ENCODE measurements at places on chromosomes 6 and 20.

DNA sequence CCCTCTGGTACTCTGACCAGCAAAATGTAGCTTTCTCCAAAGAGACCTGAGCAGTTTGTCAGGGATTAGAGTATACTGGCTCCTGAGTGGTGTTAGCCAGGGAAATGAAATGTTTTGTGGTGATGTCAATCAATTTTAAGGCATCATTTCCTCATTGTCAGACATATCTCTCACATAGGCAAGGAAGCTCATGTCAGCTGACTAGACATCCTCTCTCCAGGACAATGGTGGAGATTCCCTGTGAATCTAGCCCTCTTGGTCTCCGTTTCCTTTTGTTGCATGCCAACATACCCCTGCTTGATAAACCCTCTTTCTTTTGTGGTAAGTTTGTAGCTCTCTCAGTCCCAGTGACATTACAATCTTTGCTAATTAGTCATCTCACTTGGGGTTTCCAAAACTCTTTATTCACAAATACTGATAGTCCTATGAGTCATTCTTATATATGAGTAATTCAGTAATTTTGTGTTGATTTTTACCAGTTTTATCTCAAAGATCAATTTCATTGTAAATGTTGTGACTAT lies 135.6 kb upstream of the PTPRK start:
- no peak for DNase-seq

DNA sequence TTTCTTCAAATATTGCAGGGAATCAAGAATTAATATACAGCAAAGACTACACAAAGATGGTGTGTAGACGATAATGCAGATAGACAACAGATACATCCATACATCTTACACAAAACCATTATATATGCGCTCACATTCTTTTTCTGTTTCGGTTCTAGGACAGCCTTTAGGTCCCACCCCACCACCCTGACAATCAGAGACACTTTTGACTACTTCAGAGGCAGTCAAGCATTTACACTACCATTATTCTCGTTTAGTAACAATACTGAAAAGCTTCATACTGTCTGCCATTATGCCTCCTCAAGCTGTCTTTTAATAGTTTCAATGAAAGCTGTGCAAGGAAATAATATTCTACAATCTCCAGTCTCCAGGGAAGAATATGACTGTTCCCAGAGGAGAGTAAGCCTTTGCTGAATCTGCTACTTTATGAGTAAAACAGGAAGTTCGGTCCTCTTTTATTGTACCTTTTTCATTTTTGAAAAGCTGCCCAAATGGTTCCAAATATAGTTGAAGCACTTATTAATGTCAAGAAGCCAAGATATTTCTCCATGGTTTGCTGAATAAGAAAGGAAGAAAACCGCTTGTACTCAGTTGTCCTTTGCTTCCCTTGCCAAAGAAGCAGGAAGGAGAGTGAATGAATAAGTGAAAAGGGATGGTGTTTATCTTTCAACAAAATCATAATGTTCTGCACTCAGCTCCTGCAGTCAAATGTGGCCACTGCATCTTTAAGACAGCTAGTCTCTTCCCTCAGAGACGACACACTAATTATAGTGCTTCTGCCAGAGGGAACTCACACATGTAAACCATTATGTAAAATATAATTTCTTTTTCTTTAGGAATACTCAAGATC lies 468.3 kb downstream of the CDC5L start:
- DNase-seq = no peak

DNA sequence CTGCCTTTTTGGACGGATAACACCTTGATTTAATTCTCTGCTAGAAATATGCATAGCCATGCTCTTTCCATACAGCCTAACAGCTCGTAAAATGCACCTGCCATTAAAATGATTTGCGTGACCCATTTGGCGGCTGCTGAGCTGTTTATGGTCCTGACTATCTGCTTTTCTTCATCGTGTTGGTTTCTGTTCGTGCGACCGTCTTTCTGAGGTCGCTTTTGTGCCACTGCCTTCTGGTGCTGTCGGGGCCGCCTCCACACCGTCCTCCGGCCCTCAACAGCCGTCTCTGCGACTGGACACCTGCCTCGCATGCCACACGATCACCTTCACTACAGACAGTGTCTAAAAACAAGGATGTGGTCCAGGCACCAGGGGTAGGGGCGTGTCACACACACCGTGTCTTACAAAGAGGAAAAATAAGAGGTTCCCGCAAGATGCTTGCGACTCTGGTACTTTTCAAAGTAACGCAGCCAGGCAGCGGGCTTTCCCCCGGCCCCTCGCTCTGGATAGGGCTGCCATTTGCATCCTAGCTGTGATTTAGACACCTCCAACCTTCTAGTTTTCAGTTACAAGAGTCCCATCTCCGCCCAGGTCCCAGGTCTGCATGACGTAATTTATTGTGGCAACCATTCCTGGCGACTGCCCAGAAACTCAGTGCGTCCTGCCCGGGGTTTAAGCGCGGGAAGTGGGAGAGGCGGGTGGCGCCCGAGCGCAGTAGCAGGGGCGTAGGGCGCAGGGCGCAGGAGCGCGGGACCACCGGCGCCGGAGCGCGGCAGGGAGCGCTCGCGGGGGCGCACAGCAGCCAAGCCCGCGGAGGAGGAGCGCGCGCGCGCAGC lies at the start of gene STMND1:
Gene STMND1, plus strand, starts transcription at position 629 of the 836 bp plus-strand sequence. CDS start 208 bp downstream, outside the sequence.
- DNase-seq = no peak

- no peak for DNase-seq
Measured at GRCh38 chr6:155388591-155388990, 67.0 kb downstream of the NOX3 start.

- DNase-seq = no peak
Measured at GRCh38 chr6:3364391-3364790, 92.5 kb downstream of the SLC22A23 start.

GRCh38 chr6:71887744-71888230 lies 1.4 kb downstream of the RIMS1 start:
- no peak for DNase-seq

DNA sequence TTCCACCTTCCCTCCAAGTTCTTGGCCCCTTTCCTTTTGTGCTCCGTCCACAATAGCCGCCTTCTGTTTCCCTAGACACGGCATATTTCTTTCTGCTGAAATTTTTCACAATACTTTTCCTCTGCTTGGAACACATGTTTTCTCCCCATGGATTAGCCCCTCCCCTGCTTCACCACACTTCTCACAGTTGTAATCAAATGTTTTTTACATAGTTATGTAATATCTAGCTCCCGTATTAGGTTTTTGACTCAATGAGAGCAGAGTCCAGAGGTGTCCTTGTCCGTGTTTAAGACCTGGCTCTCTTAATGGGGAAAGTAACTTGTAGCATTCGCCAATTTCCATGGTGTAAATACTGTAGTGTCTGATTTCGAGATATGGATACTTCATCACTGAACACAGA lies 34.7 kb downstream of the PLCB1 start:
- no peak for DNase-seq

GRCh38 chr20:53220482-53221307 lies 248.5 kb downstream of the TSHZ2 start:
- no peak for DNase-seq

GRCh38 chr20:3218307-3218988 lies 9.2 kb downstream of the ITPA start:
- DNase-seq = peak; percentile 79

- DNase-seq = no peak
Measured at GRCh38 chr6:112307707-112308106, 39.4 kb upstream of the RFPL4B start.

DNA sequence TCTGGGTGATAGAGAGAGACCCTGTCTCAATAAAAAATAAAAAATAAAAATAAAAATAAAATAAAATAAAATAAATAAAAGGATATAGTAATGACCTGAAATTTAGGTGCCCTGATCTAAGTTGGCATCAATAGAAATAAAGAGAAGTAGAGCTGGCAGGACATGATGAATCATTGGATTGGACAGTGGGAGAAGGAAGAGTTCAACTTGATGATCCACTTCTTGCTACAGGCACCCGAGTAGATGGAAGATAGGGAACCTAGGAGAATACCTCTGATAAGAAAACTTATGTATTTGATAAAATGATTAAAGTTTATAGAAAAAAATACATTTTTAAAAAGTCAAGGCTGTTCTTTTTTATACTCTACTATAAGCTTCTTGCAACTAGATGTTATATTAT lies 79.0 kb downstream of the ADTRP start:
- DNase-seq = no peak

GRCh38 chr6:30450909-30451841 lies 38.1 kb upstream of the HLA-E start:
- DNase-seq = no peak

DNA sequence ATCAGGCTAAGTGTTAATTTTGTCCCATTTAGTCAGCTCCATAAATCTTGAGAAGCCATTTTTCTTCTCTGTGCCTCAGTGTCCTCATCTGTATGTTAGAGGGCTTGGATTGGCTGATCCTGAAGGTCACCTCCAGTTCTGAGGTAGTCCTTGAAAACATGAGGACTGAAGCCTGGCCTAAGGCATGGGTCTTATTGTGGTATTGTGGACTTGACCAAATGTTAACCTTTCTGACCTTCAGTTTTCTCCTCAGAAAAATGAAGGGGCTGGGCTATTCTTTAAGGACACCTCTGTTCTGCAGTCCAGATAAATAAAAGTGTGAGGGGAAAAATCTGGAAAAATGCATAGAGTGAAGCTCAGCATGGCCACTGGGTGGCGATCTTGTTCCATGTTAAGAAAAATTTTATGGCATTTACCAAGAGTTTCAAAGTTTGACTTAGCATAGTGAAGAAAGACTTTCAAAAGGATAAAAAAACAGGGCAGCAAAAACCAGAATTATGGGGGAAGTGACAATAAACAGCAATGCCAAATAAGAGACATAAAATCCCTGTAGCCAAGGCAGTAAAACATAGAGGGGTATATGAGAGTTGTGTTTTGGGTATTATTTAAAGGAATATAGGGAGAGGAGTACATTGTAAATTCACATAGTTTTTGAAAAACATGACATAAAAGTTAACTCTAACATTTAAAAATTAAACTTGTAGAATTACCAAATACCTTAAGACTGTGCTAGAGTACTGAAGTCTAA lies 13.2 kb upstream of the TFB1M start:
- DNase-seq = peak; percentile 72
